ENCODE measurements at places on chromosomes 5 and 9. TPM values are rescaled to one million over a fixed set of nuclear protein-coding genes. Genes with fewer than 3 reads are reported as not detected.

- DNase-seq: no peak
These were observed 40.1 kb upstream of the TIFAB start for GRCh38 chr5:135492319-135492626.

DNA sequence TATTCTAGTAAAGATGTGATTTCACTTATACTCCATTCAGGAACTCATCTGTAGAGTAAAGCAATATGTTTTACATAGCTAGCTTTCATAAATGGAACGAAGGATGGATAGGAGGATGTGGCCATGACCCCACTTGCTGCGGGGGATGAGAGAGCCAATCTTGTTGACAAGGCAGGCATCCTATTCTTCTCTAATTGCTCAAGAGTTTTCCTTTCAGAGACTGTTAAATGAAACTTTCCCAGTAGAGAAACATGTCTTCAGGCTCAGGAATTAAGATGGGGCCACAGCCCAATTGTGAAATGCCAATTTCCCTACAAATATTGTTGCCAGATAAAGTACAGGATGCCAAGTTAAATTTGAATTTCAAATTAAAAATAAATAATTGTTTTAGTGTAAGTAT is 196.2 kb upstream of the TUT7 start:
- no peak for DNase-seq

DNA sequence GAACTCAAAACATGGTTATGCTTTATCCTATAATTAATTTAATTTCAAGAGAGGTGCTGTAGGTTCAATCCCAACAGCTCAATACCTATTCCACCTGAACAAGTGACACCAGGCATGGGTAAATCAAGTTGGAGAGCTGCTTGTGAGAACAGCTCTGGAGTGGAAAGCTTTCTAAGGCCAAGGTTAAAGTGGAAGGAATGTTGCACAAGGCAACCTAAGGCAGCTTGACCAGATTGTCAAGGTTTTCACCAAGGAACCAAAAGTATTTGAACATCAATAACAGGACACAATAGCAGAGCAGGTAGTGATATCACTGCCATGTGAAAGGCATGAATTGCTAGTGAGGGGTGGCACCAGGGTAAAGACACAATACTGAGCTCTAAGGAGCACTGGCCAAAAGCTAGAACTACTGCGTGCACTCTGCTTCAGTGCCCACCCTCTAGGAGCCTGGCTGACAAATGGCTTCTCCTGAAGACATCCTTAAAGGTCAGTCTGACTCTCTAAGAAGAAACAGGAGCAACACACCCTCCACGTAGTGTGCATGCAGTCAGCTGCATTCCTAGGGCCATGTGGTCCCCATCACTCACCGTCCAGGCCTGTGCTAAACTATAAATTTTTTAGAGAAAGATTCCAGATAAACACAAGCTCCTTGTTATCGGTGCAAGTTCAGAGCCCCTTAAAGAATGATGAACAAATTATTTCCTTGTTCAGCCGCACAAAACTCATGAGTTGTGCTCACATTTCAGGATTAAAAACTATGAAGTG is 677.7 kb upstream of the KLF4 start:
- no peak for DNase-seq

- DNase-seq: no peak
These were observed 3.5 kb upstream of the ZNF618 start for GRCh38 chr9:113872485-113873143.

- DNase-seq: no peak
These were observed 618.8 kb downstream of the HINT1 start for GRCh38 chr5:130546211-130546610.

GRCh38 chr5:82620957-82621600 is 342.9 kb upstream of the RPS23 start:
- no peak for DNase-seq

DNA sequence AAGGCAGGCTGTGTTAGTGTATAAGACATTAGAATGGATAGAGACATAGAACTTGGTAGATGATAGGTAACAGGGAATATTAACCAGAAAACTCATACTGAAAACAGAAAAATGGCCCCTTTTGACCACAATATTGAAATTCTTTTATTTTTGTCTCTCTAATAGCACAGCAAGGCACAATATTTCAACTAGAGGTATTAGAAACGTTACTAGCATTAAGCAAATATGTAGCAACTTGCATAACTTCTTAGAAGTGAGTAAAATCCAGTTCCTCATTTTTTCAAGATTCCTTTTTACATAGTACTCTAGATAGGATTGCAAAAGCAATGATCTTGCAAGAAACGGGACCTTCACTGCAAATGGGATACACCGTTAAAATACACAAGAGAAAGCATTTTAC is 102.7 kb upstream of the VCAN start:
- no peak for DNase-seq

DNA sequence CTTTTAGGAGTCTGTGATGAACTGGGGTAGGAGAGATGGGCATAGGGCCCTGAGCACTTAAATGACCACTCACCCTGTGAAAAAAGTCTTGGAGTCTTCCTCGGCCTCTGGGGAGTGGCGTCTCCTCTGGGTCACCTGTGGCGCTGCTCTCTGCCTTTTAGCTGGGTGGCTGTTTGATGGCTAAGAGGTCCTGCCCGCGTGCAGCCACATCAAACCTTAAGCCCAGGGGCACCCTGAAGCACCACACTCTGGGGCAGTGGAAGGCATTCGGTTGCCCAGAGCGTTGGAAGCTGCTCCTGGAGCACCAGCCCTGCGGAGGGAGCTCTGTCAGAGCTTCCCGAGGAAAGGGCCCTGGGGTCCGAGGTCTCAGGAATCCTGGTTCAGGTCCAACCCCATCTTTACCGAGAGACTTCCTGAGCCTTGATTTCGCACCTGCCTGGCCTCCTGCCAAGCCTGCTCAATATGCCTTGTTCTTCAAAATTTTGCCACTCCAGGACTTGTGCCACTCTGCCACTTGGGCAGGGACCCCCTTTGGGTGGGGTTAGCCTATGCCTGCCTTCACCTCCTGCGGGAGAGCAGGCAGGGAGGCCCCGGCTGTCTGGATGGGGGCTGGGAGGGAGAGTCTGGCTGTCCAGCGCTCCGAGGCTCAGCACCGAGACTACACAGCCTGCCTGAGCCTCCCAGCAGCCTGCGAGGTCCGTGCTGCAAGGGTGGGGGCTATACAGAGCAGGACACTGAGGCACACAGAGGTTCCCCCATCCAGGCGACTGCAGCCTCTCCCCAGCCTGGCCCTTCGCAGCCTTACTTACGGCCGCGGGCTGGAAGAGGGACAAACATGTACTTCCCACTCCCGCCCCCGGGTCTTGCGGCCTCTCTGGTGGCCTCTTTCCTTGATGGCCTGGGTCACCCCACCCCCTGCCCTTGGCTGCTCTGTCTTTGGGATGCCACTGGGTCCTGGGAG is 63.4 kb upstream of the RNU6ATAC start:
- DNase-seq: no peak

GRCh38 chr9:4238522-4238921 is 61.3 kb downstream of the GLIS3 start:
- DNase-seq: no peak

The SYNPO gene
- 0.09 TPM for total RNA-seq

All from HepG2 (cell line).